HuH-7 (cell line): ENCODE measurements at places on chromosomes 7 and 10.

DNA sequence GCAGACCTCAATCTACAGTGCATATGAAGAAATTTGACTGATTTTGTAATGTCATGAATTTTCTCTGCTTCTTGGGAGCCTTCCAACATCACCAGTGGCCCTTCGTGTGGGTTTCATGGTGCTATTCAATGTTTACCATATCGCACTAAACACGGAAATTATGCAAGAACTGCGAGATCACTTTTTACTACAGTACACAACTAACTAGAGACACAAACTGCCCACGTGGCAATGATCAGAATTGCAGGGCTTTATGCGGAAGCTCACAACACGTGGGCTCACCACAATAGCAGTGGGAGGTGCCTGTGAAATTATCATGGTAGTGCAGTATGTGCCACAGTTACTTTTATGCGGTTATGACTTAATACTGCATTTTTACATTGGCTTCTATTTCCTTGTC lies 449.7 kb upstream of the KLF6 start:
- peak; percentile 15 for DNase-seq

- no peak for DNase-seq
These were observed 70.4 kb downstream of the ST8SIA6 start for GRCh38 chr10:17383801-17384555.

- no peak for DNase-seq
These were observed 3.0 kb upstream of the PON1 start for GRCh38 chr7:95327356-95327755.

DNA sequence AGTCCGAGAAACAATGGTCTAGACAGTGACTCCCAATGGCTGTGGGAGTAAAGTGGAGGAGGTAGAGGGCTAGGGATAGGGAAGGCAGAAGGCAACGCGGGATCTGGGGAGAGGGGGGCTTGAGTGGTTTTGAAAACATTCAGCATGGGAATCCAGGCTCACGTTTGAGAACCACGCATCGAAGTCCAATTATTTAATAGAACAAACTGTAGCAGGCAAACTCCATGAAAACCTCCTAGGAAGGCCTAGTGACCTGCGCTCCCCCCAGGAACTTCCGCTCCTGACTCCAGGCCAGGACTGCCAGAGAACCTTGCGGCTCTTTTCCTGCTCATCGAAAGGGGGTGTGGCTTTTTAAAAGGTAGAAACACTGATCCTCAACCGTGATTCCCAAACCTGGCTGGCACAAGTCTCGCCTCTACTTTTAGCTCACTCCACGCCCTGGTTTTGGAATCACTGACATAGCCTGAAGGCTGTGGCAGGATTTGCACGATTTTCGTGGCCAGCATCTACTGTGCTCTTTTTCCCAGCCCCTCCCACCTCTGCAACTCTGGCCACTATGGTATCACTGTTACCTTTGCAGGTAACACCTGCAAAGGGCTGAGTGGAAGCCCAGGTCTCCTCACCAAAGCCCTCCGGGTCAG lies 43.4 kb downstream of the MYOF start:
- no peak for DNase-seq

- DNase-seq, result no peak
These were observed 109.4 kb downstream of the PRKAG2 start for GRCh38 chr7:151767557-151767956.

DNA sequence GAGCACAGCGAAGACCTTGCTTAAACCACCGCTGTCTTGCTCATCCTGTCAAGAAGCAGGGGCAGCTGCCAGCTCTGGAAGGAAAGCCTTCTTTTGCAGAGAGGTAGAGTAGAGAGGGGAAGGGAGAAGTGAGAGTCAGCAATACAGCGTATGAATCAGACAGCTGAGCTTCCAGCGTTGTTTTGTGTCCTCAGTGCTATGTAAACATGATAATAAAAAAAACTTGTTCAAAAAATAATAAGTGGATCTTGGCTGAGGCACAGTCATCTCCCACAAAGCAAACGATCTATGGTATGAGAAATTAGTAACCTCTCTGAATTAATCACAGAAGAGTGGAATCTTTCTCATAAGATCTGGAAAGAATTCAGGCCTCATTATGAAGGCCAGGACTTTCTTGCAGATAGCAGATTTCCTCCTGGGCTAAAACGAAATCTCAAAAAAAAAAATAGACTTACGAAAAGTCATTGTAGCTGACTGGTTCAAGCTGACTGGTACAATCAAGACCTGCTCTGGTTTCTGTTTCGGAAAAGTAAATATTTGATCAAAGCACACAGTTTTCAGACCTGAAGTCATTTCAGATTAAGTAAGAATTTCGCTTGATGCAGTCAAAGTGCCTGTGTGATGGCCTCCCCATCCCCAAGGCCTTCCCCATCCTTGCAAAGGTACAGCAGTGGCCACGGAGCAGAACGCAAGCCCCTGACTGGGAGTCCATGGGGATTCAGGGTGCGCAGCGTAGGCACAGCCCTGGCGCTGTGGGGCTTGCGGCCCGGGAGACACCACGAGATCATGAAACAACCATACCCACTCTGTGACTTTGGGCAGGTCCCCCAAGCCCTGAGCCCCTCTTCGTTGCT lies 29.4 kb downstream of the CHST15 start:
- peak; percentile 44 for DNase-seq

- DNase-seq, result peak; percentile 88
These were observed 1.8 kb downstream of the SNCG start for GRCh38 chr10:86960003-86960862.

GRCh38 chr10:2011106-2011716 lies 273.9 kb upstream of the ADARB2 start:
- DNase-seq, result no peak

DNA sequence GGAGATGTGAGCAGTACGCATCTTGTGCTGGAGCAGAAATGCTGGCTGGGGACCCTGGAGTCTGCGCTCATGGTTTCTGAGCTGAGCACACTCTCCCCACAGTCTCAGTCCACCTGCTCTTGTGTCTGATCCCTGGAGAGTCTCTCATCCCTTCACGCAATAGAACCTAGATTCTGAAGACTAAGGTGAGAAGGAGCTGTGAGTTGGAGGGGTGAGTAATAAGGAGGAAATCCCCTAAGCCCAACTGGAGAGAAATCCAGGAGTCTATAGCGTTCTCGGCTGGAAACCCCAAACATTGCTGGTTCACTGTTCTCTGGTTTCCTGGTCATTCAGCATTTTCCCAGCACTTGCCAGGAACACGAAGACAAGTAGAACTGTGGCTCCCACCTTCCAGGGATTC lies 68.3 kb upstream of the SMNDC1 start:
- DNase-seq, result no peak

GRCh38 chr10:120755771-120756170 lies 95.4 kb upstream of the WDR11 start:
- DNase-seq, result no peak

- DNase-seq, result no peak
These were observed 219.2 kb downstream of the SDK1 start for GRCh38 chr7:3520206-3520605.
